Endothelial cell of umbilical vein (primary cell): ENCODE measurements at places on chromosomes 11 and 22.

- DNase-seq: no peak
These were observed 19.6 kb downstream of the AMOTL1 start for GRCh38 chr11:94787801-94788200.

- no peak for DNase-seq
These were observed 1.5 kb downstream of the SYT8 start for GRCh38 chr11:1836011-1836945.

DNA sequence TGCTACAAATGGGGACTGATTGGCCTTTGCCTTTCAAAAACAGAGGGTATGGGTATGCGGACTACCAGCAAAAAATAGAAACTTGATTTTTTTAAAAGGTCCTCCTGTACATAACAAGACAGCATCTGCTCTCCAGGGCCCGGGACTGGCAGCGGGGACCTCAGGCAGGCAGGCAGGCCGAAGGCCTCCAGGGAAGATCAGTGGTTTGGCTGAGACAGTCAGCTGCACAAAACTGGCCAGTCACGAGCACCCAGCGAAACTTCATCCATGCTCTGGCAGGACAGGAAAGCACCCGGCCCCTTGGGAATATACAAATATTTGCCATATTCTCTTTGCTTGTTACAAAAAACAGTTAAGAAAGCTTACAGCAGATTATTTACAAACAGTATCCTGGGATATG is 11.0 kb downstream of the RPL27A start:
- no peak for DNase-seq

DNA sequence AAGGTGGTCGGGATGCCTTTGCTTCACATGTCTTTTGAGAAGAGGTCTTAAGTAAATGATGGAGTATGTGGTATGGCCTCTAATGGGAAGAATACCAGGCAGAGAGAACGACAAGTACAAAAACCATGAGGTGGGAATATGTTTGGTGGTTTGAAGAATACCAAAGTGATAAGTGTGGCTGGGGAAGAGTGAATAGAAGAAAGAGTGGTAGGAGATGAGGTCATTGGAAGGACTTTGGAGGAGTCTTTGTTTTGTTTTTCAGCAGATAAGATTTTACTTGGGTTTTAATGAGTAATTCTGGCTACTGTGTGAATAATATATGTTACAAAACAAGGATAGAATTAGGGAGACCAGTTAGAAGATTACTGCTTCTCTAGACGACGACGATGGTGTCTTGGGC is 515.4 kb downstream of the RAB38 start:
- no peak for DNase-seq

GRCh38 chr11:98195300-98195699 is 825.4 kb upstream of the CNTN5 start:
- DNase-seq: no peak

DNA sequence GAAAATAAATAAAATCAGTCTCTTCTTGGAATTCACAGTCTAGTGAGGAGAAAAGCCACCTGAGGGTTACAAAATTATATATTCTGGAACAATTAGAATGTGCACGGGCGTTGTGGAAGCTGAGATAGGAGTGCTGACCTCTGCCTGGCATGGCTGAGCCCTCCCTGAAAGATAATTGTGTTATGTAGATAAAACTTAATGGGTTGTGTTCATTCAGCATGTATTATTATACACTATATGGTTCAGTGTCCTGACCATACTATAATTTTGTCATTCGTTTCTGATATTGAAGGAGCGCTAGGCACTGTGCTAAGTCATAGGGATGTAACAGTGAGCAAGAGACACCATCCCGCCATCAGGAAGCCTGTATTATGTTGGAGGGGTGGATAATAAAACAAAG is 3.7 kb downstream of the ACAT1 start:
- no peak for DNase-seq

GRCh38 chr11:19924716-19925115 is 212.1 kb downstream of the NAV2 start:
- DNase-seq: no peak

DNA sequence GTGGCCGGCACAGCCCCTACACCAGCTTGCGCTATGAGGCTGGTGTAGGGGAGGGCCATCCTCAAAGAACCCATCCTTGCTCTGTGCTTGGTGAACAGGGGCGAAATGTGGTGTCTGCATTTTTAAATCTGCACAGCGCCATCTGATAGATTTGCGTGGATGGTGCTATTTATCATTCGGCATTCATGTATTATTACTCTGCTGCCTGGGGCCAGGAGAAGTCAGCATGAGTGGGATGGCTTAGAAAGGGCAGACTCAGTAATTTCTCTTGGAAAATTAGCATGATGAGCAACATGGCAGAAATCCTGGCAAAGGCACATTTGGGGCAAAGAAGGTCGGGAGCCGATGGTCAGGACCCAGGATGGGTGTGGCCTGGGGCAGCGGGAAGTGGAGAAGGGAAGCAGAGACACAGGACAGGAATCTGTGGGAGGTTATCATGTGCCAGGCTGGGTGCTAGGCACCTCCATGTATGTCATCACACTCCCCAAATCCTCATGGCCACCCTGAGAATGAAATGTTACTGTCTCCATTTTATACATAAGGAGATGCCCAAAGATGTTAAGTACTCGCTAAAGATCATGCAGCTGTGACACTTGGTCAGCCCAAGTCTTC is 149.0 kb downstream of the CEP164 start:
- no peak for DNase-seq

- DNase-seq: peak; percentile 45
These were observed 72.0 kb upstream of the NARS2 start for GRCh38 chr11:78646564-78647185.

DNA sequence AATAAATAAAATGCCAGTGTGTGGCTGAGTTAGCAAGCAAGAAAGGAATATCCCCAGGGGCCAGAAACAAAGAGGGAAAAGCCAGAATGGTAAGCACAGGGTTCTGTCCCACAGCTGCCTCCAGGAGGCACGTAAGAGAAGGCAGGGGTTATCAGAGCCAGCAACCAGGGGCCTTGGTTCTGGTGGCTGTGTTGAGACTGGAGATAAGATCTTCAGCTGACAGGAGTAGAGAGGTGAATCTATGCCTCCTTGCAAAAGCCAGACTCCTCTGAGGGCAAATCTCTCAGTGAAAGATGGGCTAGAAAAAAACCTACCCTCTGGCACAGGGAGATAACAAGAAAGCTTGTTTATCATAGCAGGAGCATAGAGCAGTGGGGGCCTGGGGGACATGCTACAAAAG is 29.8 kb upstream of the NFAM1 start:
- no peak for DNase-seq

- no peak for DNase-seq
These were observed 106.8 kb downstream of the MICAL3 start for GRCh38 chr22:17917490-17917983.

- no peak for DNase-seq
These were observed 19.8 kb downstream of the NEFH start for GRCh38 chr22:29499852-29500251.

- DNase-seq: no peak
These were observed 542.3 kb downstream of the LUZP2 start for GRCh38 chr11:25039165-25039564.

GRCh38 chr11:123427405-123427804 is 2.7 kb upstream of the GRAMD1B start:
- peak; percentile 68 for DNase-seq

DNA sequence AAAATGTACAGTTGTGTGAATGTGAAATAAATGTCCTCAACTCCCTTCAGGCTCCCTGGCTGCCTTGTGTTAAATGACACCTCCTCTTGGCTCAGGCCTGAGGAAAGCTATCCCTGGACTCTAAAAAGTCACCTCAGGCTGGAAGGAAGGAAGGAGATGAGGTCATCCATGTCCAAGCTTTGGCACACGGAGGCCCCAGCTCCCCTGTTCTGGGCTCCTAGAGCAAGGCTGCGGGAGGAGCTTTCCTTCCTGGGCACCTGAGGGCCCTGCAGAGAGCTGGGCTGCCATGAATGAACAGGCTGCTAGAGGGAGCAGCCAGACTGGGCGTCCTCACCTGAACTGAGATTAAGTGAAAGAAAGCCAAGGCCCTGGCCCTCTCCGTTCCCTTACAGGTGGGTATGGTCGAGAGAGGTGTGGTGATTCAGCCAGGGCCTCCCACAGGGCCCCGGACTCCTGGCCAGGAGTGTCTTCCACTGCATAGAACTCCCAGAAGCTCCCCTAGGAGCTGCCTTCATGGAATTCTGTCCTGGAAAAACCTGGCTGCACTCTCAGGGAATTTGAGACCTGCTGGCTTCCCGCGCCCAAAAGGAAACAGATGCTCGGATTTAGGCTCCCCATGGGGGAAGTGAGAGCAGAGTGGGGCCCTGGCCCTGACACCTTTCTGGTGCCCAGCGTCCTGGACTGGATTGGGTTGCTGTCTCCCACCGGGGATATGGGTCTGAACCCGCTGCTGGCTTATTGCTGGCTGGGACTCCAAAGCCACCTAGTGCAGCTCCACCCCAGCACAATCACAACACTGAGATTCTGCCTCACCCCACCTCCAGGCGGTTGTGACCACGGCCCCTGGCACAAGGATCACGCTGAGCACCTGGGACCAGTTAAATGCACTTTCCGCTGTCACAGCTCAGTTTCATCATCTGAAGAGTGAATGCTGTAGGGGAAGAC is 22.2 kb downstream of the MYBPC3 start:
- DNase-seq: peak; percentile 52

DNA sequence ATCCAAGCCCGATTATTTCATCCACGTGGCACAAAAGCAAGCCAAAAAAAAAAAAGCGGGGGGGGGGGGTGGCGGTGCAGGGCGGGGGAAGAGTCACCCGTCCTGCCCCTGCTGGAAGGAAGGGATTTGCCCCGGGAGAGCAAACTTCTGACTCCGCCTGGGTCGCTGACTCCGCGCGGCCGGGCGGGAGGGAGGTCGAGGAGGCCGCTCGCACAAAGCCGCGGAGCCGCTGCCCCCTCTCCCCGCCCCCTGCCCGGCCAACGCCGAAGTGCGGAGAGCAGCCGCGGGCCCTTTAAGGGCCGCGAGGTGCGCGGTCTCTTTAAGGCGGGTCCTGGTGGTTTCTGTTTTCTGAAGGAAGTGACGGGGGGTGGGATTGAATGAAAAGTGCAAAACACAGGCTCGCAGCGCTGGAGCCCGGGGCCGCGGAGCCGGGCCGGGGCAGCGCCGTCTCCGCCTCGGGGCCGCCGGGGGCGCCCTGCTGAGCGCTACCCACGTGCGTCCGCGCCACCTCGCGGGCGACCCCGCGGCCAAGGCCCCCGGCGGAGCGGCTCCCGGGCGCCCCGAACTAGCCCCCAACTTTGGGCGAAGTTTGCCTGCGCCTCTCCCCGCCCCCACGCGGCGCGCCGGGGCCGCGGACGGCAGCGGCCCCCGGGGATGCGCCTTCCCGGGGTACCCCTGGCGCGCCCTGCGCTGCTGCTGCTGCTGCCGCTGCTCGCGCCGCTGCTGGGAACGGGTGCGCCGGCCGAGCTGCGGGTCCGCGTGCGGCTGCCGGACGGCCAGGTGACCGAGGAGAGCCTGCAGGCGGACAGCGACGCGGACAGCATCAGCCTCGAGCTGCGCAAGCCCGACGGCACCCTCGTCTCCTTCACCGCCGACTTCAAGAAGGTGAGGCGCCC is at the start of gene OAF:
TSS of gene OAF (plus strand) at position 407 of the 896 bp plus-strand sequence. CDS start at position 655, 248 bp downstream.
- peak; percentile 84 for DNase-seq

- no peak for DNase-seq
These were observed 57.6 kb downstream of the RTN4R start for GRCh38 chr22:20210473-20211059.

DNA sequence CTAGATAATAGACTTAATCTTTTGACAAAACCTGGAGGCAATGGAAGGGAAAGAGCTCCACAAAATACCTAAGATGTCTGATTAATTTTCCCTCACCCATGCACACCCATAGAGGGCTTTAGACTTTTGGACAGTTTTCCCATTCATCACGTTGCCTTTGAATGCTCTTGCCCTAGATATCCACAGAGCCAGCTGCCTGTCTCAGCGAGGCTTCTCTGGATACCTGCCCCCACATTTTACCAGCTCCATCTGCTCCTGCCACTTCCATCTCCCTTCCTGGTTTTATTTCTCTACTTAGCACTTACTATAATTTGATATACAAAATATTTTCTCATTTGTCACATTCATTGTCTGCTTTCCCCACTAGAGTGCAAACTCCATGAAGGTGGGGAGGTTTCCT is 136.8 kb downstream of the FDX1 start:
- no peak for DNase-seq

DNA sequence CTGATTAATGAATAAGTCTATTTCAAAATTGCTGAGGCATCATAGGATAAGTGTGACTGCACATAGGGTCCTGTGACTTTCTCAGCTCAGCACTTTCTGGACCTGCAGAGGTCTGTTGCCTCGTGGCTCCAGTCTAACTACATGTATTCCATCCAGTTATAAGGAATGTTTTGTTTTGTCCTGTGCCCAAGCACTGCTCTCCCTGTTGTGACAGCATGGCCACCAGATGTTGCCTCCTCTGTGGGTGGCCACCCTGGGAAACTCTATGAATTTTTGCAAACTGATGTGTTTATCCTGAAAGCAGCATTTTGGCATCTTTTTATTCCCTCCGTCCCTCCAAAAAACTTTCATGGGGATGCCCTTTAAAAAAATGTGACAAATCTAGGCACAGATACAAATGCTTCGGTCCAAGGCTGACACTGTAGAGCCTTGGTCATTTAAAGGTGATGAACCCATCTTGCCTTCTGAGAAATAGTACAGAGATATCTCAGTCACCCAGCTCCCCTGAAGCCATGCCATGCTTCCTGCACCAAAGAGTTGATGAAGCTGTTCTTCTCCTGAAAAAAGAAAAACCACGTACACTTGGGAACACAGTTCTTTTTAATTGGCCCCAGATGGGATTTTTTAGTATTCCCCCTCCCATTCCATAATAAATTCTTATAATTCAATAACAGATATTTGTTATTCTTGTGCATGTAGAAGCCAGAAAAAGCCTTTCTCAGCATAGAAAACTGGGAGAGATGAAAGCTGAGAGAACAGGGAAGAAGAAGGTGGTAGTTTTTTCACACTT is 72.6 kb downstream of the CCDC34 start:
- DNase-seq: no peak

DNA sequence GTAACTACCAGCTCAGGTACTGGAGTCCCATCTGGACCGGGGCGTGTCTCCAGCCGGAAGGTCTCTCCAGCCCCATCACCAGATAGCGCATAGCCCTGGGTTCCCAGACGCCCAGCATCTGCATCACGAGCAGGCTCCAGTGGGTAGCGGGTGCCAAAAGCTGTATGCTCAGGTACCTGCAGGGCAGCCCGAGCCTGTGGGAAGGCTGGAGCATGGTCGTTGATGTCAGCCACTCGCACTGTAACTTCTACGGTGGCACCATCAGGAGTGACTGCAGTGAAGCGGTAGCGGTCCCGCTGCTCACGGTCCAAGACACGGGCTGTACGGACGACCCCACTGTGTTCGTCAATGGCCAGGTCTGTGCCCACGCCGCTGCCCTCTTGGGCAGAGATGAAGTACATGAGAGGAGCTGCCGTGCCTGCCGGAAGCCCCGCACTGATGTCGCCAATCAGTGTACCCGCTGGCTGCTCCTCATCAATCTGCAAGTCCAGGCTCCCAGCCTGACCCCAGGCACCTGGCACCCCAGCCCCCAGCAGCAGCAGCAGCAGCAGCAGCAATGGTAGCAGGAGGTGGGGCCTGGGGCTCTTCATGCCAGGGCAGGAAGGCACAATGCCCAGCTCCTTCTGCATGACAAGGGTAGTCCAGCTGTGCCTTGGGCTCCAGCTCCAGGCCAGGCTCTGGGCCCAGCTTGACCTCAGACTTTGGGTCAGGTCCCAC is 14.5 kb downstream of the DCHS1 start:
- DNase-seq: no peak

GRCh38 chr22:36738416-36739020 is 35.0 kb upstream of the CACNG2 start:
- DNase-seq: no peak
